NK-92 treated with Interleukin-12 subunit alpha and Interleukin-12 subunit beta, amount 100 ng/mL, for 24 hours (cell line): ENCODE measurements at places on chromosomes 16 and 17.

DNA sequence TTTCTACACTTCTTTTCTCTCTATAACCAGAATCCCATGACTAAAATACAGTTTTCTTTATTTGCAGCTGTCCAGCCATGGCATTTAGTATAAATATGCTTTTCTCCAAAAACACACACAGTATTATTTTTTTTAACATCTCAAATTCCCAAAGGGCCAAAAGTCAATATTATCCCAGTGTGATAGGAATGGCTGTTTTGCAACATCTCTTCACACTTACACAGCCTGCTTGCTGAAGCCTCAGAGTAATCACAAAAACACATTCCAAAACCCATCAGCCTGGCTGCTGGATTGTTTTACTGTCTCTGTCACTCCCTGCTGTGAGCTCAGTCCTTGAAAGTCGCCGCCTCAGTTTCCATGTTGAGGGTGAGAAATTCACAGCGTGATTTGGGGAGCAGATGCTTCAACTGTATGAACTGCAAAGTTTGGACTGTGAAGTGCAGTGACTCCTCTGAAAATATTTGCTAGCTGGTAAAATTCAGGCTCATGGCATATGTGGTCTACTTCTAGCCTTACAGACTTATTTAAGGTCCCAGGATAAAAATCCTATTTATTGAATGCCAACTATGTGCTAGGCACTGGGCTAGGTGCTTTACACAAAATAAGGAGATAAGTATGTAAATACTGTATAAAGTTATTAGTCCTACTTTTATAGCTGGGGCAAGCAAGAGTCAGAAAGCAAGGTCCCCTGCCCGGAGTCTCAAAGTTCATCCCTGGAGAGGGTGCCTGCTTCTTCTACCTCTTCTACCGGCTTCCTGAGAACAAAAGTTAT is 116.5 kb downstream of the SOCS1 start:
- no peak for DNase-seq

DNA sequence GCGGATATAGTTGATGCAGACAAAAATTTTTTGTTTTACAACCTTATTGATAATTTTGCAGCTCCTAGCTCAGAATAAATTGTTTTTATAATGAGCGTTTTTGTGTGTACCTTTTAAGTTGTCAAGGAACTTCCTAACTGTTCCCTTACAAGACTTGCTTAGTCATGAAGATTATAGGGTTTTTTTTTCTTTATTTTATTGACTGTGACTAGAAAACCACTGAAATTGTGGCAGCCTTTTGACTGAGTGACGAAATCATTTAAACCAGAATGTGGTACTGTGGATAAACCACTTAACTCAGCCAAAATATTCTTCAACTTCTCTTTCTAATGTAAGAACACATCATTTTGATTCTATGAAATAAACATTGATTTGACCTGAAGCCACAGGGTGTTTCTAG is 40.8 kb upstream of the VPS4A start:
- DNase-seq: no peak

DNA sequence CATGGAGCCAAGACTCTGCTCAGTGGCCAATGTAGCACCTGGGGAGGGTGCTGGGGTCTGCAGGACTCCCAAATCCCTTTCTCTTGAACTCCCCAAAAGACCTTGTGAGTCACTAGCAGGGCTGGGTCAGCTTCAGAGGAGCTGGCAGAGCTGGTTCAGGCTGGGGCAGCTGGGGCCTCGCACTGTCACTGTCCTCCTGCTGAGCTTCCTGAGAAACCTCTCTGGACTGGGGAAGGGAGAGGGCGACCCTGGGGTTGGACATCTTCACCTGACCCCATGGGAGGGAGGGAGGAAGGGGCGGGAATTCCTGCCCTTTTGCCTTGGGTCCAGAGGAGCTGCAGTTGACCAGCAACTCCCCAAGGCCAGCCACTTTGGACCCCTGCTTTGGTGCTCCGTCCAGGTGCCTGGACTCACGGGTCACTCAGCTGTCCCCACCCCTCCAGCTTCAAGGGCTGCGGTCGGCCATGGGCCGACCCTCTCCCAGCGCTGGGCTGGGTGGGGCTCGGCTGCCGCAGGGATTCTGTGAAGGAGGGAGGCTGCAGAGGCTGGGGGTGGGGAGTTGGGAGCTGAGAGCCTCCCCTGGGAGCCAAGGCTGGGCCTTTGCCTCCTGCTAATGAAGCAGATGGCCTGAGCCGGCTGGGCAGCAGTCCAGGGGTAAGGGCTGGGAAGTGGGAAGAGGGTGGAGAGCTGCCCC is 9.2 kb downstream of the FMNL1 start:
- DNase-seq: no peak

- DNase-seq: no peak
Measured at GRCh38 chr17:63370696-63371095, 75.4 kb downstream of the CYB561 start.

- no peak for DNase-seq
Measured at GRCh38 chr16:11612665-11613025, 25.9 kb upstream of the LITAF start.

DNA sequence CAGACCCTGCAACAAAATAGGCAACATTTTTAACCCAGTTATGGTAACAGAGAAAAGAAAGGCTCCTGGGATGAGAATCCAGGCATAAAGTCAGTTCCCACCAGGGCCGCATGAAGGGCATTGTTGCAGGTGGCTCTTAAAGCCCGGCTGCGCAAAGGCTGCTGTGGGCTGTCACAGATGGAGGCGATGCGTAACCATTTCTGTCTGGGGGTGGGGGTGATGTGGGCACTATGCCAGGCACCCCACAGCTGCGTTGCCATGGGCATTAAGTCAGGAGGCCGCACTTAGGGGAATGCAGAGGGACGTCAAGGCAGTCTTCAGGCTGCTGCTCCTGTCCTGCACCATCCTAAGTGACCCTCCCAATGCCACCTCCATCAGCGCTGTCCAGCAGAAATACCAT is 228.4 kb downstream of the CPPED1 start:
- no peak for DNase-seq

DNA sequence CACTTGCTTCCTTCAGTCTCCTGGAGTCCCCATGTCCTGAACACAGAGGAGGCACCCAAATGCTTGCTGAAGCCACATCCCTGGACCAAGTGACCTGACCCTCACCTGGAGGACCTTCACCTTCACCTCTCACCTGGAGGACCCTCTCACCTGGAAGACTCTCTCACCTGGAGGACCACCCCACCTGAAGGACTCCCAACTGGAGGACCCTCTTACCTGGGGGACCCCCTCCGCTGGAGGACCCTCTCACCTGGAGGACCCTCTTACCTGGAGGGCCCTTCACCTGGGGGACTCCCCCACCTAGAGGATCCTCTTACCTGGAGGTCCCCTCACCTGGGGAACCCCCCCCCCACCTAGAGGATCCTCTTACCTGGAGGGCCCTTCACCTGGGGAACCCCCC is 573 bp upstream of the CDK10 start:
- DNase-seq: no peak

DNA sequence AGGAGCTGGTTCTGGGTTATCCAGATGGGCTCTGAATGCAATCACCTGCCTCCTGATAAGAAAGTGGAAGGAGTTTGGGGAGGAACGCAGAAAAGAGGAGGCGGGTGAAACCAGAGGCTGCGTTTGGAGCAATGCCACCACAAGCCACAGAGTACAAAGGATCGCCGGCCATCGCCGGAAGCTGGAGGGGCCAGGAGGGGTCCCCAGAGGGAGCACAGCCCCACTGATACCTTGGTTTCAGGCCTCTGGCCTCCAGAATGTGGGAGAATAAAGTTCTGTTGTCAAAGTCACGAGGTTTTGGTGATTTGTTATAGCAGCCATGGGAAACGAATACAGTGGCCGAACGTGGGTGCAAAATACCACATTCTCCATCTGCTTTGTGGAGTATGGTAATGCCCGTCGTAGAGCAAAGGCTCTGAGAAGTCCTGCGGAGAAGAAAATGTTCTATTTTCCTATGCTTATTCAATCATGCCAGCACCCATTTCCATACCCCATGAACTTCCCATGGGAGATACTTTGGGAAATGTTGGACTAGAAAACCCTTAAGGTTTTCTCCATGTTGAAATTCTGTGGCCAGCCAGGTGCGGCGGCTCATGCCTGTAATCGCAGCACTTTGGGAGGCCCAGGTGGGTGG is 51.4 kb downstream of the ZDHHC7 start:
- no peak for DNase-seq

DNA sequence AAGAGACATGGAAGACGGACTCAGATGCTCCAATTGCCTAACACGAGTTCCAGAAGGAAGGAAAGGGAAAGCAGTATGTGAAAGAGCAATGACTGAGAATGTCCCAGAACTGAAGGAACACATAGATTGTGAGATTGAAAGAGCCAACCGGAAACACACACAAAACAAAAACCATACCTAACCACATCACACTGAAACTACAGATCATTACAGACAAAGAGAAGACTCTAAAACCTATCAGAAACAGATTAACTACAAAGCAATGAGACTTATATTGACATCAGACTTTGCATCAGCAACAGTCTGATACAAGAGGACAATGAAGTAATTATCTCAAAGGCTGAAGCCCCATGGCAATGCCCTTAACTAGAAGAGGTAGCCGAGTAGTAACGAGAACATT is 45.6 kb upstream of the CLEC18B start:
- no peak for DNase-seq

- DNase-seq: no peak
Measured at GRCh38 chr17:81959362-81960129, 1.4 kb downstream of the NOTUM start.

DNA sequence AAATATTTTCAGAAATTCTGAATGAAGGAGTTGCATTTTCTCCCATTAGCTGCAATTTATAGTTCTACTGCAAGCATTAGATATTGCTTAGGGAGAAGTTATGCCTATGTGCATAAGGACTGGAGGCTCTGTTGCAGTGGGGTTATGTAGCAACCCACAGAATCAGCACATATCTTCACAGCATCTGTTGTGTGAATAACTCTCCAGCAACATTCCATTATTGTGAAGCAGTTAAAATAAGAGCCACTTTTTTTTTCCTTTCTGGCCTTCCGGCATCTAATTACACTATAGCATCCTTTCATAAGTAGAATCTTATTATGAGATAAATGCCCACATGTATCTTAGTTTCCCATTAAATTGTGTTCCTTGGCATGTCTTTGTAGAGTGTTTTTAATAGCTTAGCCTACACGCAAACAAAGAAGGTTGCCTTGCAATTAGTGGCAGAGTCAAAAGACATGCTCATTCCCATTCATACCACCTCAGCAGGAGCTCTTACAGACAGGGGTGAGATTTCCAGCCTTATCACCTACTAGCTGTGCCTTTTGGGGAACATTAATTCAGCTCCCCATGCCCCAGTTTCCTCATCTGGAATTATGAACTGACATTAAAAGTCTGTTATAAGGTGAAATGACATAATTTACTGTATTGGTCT is 596.0 kb upstream of the GOT2 start:
- DNase-seq: no peak

GRCh38 chr16:87424266-87424665 is 32.1 kb downstream of the MAP1LC3B start:
- no peak for DNase-seq

GRCh38 chr16:64094992-64095634 is 1026.8 kb downstream of the CDH11 start:
- no peak for DNase-seq

DNA sequence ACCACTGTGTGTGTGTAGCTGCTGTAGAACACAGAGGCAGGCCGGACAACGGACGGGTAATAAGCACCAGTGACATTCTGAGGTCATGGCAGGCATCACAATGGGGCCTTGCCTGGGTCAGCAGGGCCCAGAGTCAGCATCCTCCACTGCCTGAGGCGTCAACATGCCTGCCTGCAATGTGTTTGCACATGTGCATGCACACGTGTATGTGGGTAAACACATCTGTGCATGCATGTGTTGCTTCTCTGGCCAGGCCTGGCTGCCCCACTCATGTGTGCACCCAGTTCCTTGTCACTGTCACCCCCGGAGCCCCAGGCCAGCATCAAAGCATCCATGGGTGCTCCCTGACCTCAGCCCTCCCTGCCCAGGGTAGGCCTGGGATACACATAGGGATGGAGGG is 43.3 kb downstream of the LGALS9 start:
- DNase-seq: no peak

DNA sequence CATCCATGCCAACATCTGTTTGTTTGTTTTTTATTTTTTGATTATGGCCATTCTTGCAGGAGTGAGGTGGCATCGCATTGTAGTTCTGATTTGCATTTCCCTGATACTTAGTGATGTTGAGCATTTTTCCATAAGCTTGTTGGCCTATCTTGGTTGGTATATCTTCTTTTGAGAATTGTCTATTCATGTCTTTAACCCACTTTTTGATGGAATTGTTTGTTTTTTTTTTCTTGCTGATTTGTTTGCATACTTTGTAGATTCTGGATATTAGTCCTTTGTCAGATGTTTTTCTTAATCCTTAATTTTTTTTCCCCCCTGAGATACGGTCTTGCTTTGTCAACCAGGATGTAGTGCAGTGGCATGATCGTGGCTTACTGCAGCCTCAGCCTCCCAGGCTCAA is 43.0 kb downstream of the RNF135 start:
- no peak for DNase-seq

- DNase-seq: no peak
Measured at GRCh38 chr17:77098884-77099545, 41.8 kb upstream of the SEC14L1 start.

DNA sequence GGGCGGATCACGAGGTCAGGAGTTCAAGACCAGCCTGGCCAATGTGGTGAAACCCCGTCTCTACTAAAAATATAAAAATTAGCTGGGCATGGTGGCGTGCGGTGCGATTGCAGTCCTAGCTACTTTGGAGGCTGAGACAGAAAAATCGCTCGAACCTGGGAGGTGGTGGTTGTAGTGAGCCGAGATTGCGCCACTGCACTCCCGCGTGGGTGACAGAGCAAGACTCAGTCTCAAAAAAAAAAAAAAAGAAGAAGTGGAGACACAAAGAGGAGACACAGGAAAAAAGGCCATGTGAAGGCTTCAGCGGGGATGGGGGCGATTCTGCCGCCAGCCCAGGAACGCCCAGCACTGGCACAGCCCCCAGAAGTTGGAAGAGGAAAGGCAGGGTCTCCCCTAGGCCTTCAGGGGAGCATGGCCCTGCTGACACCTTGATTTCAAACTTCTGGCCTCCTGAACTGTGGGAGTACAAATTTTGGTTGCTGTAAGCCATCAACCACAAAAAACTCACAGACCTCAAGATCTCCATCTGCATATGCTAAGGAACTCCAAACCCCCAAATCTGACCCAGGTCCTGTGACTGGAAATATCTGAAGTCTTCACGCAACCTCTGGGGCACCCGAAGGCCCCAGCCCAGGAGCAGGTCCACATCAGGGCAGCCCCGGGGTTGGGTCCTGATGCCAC is 7.0 kb downstream of the SGSH start:
- no peak for DNase-seq

GRCh38 chr16:56591377-56592060 is 2.2 kb downstream of the MT3 start:
- no peak for DNase-seq

GRCh38 chr16:60608971-60609370 is 1427.3 kb downstream of the CDH8 start:
- DNase-seq: no peak
